ENCODE measurements at places on chromosomes 7 and 10.

GRCh38 chr10:121519901-121520493 is 78.2 kb downstream of the FGFR2 start:
- DNase-seq = no peak

DNA sequence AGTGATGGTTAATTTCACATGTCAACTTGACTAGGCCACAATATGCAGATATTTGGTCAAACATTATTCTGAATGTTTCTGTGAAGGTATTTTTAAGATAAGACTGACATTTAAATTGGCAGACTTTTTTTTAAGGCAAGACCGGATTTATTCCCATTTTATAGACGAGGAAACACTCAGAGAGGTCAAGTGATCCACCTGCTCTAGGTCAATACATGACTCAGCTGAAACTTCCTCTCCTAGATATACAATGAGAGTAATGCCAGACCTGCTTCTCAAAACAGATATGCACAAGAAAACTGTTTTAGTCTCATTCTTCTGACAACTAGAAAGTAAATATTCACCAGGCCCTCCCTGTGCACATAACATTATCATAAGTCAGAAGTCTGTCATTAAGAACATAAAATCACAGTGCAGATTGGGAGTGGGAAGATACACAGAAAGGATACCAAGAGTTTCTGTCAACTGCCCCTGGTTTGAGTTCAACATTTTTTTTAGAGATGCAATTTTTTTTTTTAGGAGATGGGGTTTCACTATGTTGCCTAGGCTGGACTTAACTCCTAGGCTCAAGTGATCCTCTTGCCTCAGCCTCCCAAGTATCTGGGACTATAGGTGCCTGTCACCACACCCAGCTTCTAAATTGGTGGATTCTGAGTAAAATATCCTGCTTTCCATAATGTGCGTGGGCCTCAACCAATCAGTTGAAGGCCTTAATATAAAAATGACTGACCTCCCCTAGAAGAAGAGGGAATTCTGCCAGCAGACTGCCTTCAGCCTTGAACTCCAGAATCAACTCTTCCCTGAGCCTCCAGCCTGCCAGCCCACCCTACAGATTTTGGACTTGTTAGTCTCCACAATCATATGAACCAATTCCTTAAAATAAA is 121.4 kb downstream of the ZFAND4 start:
- no peak for DNase-seq

GRCh38 chr7:158350166-158350900 is 237.3 kb downstream of the PTPRN2 start:
- no peak for DNase-seq

DNA sequence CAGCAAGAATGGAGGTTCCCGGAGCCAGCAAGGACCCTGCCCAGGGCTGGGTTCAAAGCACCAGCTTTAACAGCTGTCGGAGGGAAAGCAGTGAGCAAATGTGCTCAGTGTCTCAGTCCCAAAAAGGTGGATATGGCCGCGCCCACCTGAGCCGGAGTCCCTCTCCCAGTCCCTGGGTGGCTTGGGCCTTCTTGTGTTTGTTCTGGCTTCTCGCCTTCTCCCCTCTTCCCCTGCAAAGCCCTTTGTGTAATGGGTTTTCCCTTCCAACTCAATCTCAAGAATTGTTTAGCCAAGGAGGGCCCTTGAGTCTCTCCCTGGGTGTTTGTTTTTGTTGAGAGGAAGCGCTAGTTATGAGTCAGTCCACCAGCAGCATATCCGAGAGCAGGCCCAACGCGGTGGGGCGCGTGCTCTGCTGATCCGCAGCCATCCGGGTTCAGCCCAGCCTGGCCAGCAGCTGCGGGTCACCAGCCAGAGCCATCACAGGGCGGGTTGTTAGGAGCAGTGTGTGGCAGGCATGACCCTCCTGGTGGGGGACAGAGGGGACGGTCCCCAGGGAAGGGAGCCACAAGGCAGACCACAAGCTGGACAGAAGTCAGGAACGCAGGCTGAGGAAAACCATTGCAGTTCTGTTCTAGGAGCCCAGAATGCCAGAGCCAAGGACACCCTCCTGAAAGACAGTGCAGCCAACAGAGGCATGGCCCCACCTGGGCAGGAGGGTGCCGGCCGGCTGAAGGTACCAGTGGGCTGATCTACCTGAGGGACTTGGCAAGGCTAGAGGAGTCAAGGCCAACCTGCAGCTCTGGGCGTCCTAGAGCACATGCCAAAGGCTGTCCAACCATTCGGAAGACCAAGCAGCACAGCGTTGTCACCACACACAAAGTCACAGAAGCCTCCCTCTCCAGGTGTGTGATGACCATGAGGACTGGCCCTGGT is 21.3 kb downstream of the CALML3 start:
- DNase-seq = no peak

GRCh38 chr7:112505495-112505894 is 24.7 kb downstream of the LSMEM1 start:
- no peak for DNase-seq

- DNase-seq = no peak
Observed at GRCh38 chr7:43430411-43430810, 152.5 kb upstream of the STK17A start.

DNA sequence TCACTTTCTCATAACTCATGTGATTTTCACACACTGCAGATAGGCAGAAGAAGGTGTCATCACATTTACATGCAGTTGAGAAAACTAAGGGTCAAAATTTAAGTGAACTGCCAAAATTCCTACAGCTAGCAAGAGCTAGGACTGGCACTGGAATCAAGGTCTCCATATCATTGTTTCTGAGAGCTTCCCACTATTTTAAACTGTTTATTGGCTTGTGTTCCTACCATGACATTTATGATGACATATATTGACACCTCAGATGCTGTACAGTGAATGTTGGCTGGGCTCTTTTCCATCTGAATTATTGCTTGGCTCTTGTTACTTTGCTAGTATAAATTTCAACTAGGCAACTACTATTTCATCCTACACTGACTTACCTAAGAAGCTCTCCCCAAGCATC is 2.0 kb downstream of the THSD7A start:
- no peak for DNase-seq

GRCh38 chr10:105071980-105072379 is 430.9 kb downstream of the SORCS3 start:
- no peak for DNase-seq

DNA sequence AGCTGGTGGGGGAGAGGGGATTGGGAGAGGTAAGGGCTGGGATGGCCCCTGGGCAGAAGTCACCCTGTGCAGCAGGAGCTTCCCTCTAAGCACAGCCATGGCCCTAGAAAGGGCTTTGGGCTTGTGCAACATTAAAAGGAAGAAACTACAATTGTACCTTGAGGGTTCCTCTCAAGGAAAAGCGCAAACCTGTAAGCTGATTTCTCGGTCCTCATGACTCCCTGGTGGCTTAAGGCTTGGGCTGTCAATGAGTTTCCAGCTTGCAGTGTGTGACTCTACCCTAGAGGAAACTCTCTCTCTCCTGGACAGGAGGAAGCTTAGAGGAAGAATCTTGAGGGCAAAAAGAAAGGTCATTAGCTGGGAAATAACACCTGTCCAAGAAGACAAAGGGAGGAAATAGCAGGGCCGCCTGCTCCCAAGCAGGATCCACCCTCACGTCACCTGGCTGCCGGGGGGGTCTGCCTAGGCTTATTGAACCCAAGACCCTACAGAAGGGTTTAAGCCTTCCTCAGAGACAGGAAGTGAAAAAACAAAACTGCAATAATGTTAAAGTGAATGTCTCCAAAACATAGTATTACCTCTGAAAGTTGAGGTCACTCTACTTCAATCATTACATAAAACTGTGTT is 112.5 kb downstream of the WDR11 start:
- no peak for DNase-seq

- DNase-seq = no peak
Observed at GRCh38 chr10:118571123-118571522, 24.3 kb downstream of the PRLHR start.
